ENCODE measurements at places on chromosomes 12 and 14.

DNA sequence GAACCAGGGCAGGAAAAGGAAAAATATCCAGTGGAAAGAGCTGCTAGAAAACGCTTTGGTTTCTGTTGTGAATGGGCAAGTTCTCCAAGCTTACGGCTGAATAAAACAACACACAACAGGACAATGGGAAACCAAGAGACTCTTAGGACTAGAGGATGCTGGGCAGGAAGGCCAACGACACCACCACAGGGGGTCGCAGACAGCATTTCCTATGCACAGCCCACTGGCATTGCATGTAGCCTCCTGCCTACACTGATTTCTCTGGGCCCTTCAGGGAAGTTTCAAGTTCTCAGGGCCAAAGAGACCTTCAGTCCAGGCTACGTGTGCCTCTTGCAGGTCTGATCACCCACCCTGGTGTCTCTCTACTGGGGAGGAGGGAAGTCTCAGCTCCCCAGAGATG is 108.0 kb downstream of the RIMBP2 start:
- DNase-seq: no peak

- DNase-seq: no peak
Observed at GRCh38 chr12:117820216-117820907, 148.4 kb downstream of the KSR2 start.

GRCh38 chr12:113471619-113472171 is at the start of gene LHX5:
LHX5 (minus strand) TSS chr12:113471871; CDS start chr12:113471498, 373 bp downstream.
- no peak for DNase-seq

DNA sequence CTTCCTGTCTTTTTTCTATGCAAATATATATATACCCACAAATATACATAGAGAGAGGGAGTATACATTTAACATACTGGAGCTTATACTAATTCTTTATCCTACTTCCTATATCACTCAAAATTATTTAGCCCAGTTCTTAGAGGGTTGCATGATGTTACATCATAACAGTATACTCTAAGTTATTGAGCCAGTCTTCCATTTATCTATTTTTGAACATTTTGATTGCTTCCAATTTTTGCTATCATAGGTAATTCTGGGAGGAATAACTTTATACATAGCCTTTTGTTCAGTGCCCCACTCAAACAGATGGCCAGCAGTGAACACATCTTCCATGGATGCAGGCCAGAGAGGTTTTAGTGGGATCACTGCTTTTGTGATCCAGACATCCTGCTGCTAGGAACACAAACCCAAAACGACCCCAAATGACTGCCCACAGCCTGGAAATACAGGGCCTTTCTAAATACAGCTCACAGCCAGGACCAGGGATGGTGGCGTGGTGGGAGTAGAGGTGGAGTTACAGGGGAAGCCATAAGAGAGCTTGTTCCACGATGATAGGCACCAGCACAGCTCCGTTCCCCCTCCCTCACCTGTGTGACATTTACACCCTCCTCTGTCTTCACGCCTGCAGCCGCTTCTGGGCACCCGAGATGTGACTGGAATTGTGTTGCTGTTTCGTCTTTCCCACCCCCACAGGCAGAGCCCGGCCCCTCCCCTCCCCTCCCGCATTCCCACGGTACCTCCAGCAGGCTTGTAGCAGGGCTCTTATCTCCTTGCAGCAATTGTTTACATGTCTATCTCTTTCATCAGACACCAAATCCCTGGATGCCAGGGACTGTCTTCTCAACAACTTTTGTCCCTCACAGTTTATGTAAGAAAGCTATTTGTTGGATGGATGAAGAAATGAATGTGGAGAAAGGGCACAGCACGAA is 30.7 kb upstream of the HDAC7 start:
- DNase-seq: no peak

GRCh38 chr12:43028826-43029225 is 439.3 kb upstream of the PRICKLE1 start:
- no peak for DNase-seq

- no peak for DNase-seq
Observed at GRCh38 chr12:92543359-92543758, 159.4 kb upstream of the PLEKHG7 start.

DNA sequence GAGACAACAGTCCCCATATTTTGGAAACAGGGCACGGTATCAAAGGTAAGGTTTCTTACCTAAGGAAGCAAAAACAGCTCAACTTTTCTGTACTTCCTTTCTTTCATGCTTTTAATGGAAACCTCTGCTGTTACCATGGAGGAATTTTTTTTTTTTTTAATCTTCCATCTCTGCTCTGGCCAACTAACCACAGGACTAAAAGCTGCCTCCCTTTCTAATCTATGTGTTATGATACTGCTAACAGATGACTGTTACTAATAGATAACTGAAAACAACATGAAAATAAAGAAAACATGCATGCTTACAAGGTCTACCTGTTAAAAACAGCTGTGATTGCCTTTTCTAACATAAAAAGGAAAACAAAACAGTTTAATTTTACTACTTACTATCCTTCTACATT is 168.4 kb downstream of the SOX5 start:
- DNase-seq: no peak

DNA sequence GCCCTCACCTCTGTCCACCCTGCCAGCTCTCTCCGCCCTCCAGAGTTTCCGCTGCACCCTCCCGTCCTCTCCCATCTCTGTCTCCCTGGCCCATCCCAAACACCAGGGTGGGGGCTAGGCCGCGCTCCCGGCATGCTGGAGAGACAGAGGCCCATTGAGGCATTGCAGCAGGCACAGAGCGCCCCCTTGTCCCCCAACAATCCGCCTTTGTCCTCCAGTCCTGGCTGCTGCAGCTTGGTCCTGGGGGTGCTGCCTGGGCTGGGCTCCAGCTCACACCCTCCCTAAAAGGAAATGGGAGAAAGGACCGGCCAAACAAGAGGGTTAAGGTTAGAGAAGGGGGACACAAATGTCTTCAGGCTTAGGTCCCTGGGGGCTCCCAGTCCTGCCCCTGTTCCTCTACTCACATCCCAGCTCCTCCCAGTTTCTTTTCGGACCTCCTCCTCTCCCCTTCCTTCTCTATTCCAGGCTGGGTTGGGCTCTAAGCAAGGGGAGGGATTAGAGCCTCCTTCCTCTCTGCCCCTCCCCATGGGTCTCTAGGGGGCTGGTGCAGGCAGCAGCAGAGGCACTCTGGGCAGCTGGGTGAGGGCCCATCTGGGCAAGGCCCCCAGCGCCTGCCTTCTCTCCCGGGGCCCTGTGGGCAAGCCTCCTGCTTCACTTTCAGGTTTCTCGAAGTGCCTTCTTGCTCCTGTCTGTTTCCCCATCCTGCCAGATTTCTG is at the start of gene CMTM5:
Gene CMTM5 (plus strand): TSS at position 565 of the 716 bp plus-strand sequence. CDS start 206 bp downstream, outside the sequence.
- no peak for DNase-seq

DNA sequence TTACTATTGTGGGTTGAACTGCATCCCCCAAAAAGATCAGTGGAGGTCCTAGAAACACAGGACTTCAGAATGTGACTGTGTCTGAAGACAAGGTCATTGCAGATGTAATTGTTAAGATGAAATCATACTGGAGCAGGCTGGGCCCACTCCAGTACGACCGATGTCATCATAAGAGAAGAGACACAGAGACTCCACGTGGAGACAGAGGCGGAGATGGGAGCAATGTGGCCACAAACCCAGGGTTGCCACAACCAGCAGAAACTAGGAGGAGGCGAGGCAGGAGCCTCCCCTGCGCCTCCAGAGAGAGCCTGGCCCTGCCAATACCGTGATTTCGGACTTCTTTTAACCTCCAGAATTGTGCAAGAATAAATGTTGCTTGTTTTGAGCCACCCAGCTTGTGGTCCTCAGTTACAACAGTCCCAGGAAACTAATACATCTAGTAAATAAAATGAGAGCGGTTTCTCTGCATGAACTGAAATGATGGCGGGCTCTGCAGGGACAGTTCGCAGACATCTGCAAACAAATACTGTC is 25.7 kb upstream of the FZD10 start:
- no peak for DNase-seq

GRCh38 chr14:55051165-55051422 is 353 bp upstream of the MAPK1IP1L start:
- no peak for DNase-seq

DNA sequence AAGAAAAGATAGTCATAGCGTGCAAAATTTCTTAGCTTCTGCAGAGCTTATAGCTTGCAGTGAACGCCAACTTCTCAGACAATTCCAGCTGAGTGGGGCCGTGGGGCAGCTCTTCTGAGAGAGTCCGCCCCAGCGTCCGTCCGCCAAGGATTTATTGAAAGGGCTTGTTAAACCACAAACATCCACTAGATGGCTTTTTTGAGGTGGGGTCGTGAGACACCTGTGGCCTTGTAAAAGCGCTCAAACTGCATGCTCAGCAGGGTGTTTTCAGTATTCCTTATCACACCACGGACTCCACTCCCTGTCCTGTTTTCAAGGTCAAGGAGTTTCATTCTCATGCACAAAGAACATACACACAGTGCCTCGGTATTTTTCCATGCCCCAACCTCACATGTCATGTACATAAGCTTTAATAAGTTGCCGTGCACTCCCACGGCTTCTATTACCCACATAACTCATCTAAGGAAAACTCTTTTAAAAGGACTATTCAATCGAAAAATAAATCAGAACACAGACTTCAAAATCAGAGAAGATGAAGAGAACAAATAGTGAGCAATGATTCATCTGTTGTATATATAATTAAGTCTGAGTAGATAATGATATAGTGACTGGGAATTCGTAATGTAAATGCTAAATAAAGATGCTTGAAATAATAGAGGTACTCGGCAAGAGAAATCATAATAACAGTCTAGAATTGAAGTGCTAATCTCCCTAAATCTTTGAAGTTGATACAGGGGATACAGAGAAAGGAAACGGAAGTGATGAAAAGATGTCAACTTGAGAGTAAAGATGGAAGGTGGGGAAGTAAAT is 46.7 kb downstream of the WBP11 start:
- DNase-seq: no peak

DNA sequence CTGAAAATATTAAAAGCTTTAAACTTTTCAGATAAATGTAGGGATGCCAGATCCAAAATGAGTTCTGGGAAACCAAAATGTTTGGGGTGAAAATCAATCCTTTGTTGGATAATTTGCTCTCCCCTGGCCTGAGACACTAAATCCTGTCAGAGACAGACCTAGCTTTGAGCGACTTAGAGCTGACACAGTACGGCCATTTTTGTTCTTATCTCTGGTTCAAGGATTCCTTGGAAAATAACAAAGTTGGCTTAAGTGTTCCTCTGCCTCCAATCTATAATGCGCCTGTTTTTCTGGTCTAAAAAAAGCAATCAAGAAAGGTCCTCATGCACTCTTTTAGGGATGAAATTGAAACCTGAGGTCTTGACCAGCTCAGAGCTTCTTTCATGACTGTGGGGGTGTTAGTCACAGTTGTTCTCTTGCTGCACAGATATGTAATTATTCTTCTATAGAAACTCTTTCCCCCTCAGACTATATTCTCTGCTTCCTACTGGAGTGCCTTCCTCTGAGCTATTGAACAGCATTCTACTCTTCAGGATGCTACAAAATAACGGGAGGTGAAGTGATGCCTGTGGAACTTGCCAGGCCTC is 52.3 kb upstream of the EGLN3 start:
- no peak for DNase-seq

DNA sequence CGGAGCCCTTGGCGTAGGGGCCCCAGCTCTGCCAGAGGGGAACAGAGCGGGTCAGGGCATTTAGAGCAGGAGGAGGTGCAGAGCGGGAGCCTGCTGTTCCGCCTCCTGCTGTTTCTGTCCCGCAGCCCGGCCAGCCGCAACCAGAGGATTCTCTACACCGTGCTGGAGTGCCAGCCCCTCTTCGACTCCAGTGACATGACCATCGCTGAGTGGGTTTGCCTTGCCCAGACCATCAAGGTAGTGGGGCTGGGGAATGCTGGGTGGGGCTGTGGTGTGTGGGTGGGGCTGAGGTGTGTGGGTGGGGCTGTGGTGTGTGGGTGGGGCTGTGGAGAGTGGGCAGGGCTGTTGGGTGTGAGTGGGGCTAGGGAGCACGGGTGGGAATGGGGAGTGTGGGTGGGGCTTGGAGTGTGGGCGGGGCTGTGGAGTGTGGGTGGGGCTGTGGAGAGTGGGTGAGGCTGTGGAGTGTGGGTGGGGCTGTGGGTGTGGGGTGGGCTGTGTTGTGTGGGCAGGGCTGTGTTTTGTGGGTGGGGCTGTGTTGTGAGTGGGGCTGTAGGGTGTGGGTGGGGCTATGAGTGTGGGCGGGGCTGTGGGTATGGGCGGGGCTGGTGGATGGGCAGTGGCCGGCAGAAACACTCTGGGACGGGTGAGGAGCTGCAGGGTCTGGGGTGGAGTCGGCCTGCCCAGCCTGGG is 8.0 kb downstream of the ASPG start:
- no peak for DNase-seq

DNA sequence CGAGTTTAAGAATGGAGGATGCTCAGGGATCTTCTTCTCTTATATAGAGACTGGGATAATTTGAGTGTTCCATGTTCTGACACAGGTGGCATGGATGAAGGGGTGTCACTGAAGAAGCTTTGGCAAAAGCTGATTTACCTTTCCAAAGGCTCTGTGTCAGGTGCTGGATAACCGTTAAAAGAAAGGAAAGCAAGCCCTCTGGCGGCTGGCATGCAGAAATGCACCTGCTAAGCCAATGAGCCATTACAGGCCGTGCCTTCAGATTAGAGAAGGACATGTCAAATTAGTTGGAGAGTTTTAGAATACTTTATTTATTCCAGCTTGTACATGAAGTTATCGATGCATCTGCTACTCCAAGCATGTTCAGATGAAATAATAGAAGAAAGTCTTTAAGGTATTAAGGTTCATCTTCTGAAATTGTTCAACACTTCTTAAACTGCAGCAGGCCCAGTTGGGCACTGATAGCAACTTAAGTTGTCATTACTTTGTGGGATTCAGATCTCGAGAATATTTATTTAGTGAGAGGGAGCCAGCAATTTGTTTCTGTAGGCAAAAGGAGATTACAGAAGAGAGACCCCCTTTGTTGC is 678.2 kb downstream of the NRXN3 start:
- no peak for DNase-seq

GRCh38 chr14:67577181-67577808 is 22.8 kb downstream of the PIGH start:
- no peak for DNase-seq

GRCh38 chr14:45249856-45250575 is 3.0 kb downstream of the MIS18BP1 start:
- no peak for DNase-seq

DNA sequence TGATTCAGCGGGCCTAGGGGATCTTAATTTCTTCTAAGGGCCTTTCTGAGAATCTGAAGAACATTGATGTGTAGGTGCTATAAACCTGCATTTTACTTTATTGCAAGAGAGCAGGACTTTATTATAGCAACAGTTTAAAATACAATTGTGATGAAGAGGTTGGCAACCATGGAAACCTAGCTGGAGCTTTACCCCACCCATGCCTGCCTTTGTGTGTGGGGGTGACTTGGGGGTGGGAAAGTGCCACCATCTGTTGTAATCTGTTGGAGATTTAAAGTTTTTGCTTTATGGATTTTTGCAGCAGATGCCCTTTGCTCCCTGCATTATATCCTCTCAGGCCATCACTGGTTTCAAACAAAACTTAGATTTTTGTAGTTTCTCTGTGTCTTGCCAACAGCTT is 64.6 kb downstream of the ATG14 start:
- no peak for DNase-seq

- DNase-seq: no peak
Observed at GRCh38 chr12:65728848-65729793, 95.2 kb upstream of the HMGA2 start.

GRCh38 chr14:72644758-72645489 is 249.0 kb downstream of the DPF3 start:
- no peak for DNase-seq
